ENCODE measurements at places on chromosomes 12 and 14.

GRCh38 chr12:96995861-96996260, 88.8 kb downstream of the NEDD1 start:
- no peak for DNase-seq

- no peak for DNase-seq
These were observed 158.7 kb downstream of the SLC35F4 start for GRCh38 chr14:57707219-57707618.

GRCh38 chr14:63155511-63156185, 48.6 kb upstream of the RHOJ start:
- DNase-seq: no peak

- DNase-seq: no peak
These were observed 91.9 kb downstream of the SYNE3 start for GRCh38 chr14:95424529-95424928.

DNA sequence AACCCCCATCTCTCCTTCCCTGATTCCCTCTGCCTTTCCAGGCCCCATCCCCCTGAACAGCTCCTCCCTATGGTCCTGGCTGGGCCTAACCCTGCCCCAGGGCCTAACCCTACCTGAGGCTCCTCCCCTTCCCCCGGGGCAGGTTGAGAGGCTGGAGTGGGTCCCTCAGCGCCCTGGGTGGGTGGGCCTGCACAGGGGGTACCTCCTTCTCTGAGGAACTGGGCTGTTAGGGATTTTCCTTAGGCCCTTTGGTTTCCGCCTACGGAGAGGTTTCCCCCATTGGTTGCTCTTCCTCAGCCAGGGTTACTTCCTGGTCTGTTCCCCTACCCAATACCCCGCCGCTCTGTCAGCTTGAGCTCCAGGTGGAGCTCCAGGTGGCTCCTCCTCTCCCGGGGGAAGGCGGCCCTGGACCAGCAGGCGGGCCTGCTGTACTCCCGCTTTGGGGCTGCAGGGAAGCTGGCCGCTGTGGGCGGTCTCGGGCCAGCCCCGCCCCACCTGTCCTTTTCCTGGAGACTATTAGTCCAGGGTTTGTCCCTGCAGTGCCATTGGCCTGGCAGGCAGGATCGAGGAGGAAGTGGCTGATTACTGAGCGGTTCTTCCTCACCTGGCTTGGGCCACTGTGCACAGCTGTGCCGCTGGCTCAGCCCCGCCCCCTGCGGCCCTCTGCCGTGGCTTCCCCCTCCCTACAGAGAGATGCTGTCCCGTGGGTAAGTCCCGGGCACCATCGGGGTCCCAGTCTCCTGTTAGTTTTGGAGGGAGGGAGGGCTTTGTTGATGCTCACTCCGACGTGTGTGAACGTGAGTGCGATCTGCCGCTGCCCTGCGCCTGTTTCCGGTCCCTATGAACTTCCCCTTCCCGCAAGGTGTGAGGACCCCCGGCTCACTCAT, 2.5 kb downstream of the C12orf57 start:
- DNase-seq: peak; percentile 92

GRCh38 chr14:75738192-75738591, 77.1 kb downstream of the TTLL5 start:
- no peak for DNase-seq

Data from lower leg skin (tissue), 4 donors.